Sigmoid colon (tissue), 7 donors: ENCODE measurements at places on chromosomes 7 and 10.

DNA sequence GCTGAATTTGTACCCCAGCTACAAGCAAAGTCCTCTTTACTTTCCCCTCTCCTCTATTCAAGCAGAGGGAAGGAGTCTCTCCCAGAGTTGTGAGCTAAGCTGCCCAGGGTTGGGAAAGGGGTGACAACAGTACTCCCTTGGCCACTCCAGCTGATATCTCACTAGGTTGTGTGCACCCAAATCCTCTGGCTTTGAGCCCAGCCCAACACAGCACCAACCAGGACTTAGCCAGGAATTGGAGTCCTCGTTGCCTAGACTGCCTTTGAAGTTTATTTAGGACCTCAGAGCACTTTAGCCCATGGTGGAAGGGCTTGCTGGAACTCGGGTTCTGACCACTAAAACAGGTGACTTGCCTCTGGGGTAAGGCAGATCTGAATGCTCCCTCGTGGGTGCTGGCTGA, 35.7 kb upstream of the DYNC1I1 start:
- no peak for DNase-seq

- DNase-seq: no peak
Measured at GRCh38 chr7:15248514-15248913, 313.3 kb downstream of the AGMO start.

DNA sequence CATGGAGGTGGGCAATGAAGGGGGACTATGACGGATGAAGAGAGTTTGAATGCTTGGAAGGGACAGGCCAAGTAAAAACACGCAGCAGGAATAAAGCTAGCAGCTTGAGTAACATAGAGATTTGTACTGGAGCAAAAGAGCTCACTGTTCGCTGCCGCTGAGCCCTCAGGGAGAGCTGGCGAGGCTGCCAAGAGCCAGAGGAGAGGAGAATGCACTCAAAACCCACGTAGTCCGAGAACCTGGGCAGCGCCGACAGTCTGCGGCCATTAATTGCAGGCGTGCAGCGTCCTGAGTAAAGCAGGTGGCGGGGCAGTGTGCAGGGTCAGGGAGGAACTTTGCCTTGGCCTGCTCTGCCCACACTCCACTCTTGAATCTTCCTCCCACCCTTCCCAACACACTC, 68.2 kb downstream of the SLC37A3 start:
- no peak for DNase-seq

DNA sequence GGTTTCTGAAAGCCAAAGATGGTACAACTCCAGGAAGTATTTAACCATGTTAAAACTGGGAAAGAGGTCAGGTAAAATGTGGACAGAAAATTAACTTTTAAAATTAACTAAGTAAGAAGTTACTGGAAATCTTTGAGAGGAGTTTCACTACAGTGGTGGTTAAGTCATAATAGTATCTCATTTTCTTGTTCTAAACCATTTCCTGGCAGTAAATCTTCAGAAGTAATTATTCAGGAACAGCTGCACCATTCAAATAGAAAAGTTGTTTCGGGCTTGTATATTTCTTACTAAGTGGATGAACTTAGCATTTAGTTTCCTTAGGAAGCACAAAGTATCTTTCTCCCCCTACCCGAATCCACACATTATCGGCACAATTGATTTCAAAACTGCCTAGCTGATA, 27.1 kb downstream of the COPG2 start:
- no peak for DNase-seq

DNA sequence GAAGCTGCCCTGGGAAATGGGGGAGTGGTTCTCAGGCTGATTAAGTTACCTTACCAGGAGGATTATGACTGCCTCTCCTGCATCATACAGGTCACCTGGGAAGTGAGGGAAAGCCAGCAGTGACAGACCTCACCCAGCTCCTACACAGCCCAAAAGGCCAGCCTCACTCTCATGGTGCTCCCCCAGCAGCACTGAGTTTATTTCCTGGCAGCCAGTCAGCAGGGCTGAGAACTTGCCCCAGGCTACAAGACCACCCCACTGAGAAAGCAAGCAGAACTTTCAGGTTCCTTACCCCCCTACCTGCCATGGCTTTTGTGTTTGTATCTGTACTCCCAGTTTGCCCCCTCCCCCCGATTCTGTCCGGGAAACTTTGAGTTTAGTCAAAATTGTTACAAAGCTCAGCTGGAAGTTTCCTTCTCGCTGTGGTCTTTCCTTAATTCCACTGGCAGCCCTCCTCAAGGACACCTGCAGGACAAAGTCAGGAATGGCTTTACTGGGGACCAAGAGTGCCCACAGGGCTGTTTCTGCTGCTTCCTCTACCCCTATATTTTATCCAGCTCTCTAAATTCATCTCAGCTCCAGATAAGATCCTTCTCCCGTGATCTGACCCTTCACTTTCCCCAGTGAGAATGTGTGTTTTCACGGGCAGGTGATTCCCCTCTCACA, 649.8 kb upstream of the MBL2 start:
- DNase-seq: no peak

DNA sequence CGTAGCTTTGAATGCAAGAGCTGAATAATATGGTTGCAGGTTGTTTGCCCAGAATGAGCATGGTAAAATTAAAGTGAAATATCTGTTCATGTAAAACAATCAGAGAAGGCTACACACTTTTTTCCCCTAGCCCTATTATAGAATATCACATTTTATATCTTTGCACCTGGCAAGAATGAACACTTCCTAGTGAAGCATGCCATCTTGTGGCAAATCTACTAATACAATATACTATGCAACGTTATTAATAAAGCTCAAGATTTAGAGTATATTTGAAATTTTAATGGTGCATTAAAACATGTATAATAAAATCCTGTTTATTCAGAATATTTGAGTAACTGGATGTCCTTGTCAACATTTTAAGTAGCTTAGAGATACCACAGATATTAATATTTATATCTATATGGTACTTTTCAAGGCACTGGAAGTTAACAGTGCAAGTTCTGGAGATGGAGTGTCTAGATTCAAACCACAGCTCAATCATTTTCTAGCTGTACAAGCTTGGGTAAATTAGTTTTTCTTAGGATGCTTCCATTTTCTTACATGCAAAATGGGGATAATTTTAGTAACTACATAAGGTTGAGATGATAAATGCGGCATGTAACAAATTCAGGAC, 643.1 kb upstream of the SEMA3D start:
- no peak for DNase-seq

GRCh38 chr10:128863823-128864405, 603.1 kb upstream of the MGMT start:
- no peak for DNase-seq

GRCh38 chr7:95155965-95156364, 168.4 kb downstream of the PON1 start:
- no peak for DNase-seq

GRCh38 chr10:92923416-92923815, 75.1 kb downstream of the EXOC6 start:
- no peak for DNase-seq

DNA sequence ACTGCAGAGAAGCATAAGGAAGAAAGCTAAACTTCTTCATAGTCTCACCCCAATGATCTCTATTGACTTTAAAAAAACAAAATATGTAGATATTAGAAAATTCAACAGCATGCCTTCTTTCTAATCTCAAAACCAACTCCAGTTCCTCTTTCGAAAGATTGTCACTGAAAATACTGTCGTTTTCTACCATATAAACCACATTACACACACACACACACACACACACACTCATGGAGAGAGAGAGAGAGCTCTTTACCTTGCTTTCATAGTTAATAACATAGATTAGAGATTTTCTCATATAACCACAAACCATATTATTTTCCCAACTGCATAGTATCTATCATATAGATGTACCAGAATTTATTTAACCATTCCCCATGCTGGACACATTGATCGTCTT, 296.2 kb upstream of the MGMT start:
- DNase-seq: no peak

- DNase-seq: no peak
Measured at GRCh38 chr7:96921231-96921630, 84.1 kb upstream of the DLX6 start.

- DNase-seq: peak; percentile 92
Measured at GRCh38 chr7:2399848-2400587, 3.4 kb upstream of the CHST12 start.

GRCh38 chr10:63677001-63677400, 155.8 kb downstream of the REEP3 start:
- no peak for DNase-seq

DNA sequence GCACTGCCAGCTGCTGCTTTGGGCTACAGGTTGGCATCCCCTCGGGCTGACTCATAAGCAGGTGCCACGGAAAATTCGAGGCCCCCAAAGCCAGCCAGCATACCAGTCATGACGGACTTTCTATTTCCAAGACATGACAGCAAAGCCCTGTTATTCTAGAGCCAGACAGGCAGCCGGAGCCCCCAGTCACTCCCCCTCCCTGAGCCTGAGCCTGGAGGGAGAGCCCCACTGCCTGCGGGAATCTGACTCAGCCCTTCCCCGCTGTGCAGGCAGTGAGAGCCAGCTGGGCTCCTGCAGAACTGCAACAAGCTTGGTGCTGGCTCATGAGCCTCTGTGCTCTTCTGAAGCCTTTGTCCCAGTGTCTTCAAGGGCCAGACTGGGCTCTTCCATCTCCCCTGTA, 15.8 kb downstream of the BTBD16 start:
- DNase-seq: peak; percentile 77

- DNase-seq: no peak
Measured at GRCh38 chr7:112162784-112163506, 43.3 kb downstream of the DOCK4 start.

DNA sequence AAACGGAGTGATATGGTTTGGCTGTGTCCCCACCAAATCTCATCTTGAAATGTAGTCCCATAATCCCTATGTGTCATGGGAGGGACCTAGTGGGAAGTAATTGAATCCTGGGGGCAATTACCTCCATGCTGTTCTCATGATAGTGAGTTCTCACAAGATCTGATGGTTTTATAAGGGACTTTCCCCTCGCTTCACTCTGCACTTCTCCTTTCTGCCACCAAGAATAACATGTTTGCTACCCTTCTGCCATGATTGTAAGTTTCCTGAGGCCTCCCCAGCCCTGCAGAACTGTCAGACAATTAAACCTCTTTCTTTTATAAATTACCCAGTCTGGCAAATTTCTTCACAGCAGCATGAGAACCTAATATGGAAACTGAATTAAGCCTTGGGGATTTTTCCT, 19.1 kb downstream of the FAM3C start:
- no peak for DNase-seq

DNA sequence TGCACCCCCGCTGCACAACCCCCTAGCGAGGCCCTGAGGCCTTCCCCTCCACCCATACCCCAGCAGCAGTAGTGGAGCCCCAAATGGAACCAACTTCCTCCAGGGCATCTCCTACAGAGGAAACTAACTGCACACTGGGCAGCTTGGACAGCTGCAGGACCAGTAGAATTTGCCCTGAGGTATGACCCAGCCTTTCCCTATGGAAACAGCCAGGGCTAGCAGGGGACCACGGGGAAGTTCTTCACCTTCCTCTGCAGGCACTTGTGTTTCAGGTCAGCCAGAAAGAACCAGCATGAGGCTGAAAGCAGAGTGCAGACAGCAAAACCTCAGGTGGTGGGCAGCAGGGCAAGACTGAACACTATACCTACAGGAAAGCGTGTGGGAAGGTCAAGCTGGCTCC, 5.7 kb upstream of the EEPD1 start:
- no peak for DNase-seq

- DNase-seq: no peak
Measured at GRCh38 chr7:107079212-107079940, 34.9 kb downstream of the PRKAR2B start.

DNA sequence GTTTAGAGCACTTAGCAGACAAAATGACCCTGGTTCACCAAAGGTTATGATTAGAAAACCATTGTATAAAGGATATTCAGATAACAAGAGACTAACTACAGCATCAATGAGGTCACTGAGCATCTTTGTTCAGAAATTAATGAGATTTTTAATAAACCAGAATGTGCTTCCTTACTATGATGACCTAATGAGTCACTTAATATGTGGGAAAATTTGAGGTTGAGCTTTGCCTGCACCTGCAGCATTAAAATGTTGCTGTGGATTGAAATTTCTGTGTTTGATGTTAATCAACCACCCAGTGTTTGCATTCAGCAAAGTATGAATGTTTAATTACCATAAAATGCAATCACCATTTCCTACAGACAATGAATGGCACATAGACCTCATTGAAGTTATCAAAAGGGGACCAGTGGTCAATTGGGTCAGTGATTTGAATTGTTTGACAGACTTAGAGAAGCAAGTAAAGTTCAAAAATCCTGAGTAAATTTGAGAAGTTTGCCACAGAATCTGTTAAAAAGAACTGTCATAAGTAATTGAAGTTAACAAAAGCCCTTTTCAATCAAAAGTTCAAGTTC, 45.8 kb downstream of the EXOC6 start:
- no peak for DNase-seq

- no peak for DNase-seq
Measured at GRCh38 chr7:46853451-46853850, 728.5 kb downstream of the TNS3 start.

GRCh38 chr10:75395066-75395931, 6.3 kb downstream of the ZNF503 start:
- no peak for DNase-seq

GRCh38 chr7:145902123-145902522, 214.5 kb upstream of the CNTNAP2 start:
- DNase-seq: no peak

DNA sequence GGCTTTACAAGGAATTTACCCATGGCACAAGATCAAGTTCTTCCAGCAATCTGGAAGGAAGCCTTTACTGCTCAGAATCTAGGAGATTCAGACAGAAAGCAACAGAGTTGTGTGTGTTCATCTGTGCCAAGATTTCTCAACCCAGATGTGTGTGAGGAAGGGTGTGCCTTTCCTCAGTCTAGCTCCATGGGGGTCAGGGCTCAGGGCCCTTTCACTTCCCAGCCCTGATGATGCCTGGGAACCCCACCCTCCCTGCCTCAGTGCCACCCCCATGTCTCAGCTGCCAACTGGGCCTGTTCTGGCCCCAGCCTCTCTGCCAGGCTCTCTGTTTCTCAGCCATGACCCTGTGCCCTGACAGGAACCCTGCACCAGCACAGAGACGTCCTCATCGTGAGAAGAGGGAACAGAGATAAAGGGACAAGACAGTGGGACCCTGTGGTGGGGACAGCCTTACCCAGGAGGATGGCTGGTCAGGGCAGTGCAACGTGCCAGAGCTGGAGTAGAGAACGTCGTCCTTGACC, 102.0 kb downstream of the VIPR2 start:
- peak; percentile 60 for DNase-seq

GRCh38 chr7:45035893-45036292, 35.9 kb downstream of the CCM2 start:
- DNase-seq: no peak

DNA sequence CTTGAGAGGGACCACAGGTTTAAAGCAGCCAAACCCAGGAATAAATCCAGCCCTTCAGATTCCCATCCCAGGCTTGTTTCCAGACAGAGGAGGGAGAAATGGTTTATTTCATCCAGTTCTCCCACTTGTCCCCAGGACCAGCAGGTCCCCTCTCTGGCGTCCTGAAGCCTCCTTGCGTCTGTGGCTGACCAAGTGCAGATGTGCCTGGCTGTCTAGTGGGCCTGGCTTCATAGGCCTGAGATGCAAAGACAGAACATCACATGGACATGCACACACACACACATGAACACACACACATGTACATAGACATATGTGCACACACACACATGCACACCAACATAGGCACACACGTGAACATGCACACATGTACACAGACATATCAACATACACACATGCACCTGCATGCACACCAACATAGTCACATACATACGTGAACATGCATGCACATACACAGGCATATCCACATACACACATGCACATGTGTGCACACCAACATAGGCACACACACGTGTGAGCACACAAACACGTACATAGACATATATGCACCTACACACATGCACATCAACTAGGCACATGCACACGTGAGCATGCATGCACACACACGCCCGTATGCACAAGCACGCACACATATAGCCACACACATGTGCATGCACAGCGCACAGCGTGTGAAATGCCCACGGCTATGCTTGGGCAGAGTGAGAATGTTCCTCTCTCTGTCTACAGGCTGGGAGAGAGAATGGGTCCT, 10.7 kb downstream of the FOXL3 start:
- DNase-seq: no peak
